Chondrocyte (in vitro differentiated cells): ENCODE measurements at places on chromosomes 4 and X.

GRCh38 chr4:108155373-108155772, 13.4 kb downstream of the LEF1 start:
- DNase-seq: no peak

DNA sequence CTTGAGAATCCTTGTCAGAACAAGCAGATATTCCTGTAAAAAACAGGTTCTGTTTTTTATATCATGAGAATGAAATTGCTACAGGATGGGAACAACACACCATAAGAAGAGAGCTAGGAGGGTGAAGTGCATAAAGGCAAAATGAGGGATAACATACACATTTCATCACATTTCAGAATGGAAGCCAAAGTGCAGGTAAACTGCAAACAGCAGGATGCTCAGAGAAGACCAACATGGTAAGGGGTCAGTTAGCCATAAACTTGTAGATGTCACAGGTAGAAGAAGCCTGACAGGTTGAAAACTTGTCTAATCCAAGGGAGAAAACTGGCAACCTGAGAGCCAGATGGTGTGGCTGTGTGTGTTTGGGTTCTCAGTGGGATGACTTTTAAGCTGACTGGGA, 88.9 kb upstream of the FAT1 start:
- DNase-seq: no peak

DNA sequence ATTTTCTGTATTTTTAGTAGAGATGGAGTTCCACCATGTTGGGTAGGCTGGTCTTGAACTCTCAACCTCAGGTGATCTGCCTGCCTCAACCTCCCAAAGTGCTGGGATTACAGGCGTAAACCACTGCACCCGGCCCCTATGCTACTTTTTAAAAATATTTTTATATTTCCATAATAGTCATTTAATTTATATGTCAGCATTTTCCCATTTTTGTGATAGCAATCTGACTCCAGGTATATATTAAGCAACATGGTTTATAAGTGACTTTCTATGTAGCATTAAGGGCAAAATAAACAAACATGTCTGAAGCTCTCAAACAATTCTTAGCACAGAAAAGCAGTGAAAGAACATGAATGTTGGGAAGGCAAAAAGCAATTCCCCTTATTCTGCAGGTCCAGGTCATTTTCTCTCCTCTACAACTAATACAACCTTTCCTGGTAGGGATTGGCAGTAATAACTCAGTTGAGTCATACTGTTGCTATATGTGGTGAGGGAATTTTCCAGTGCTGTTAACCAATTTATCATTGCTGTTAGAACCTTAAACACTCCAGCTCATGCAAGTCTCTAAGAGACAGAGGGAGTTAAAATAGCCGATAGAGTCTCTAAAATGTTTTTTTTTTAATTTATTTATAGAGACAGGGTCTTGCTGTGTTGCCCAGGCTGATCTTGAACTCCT, 24.0 kb downstream of the SMIM14 start:
- DNase-seq: no peak

DNA sequence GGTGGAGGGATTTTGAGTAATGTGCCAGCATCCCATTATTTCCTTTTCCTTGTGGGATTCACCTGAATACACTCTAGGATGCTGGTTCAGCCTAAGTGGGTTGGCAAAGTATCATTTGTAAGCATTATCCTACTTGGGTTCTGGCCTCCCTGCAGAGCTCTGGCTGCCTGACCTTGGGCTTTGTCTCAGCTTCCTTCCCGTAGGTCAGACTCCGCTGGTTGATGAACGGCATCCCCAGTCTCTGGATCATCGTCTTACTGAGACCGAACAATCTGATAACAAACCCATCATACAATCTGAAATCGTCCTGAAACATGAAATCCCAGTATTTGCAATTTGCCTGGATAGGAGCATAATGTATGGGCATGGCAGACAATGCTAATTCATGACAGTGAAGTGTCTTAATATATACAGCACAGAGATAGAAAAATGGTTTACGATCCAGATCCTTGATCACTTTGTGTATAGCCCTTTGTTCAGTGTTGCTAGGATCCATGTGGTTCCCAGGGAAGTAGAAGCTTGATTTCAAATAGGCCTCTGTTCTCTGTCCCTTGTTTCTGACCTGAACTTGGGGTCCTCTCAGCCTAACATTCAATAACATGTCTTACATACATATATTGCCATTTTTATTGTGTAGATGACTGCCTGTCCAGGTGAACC, 5.5 kb downstream of the MID2 start:
- DNase-seq: no peak

- no peak for DNase-seq
Measured at GRCh38 chr4:157964463-157964862, 208.4 kb downstream of the GASK1B start.

- no peak for DNase-seq
Measured at GRCh38 chr4:188300385-188300784, 161.1 kb downstream of the TRIML1 start.

GRCh38 chr4:56251556-56251955, 135.7 kb downstream of the AASDH start:
- DNase-seq: no peak

GRCh38 chrX:16239211-16239610, 71.9 kb downstream of the MAGEB17 start:
- DNase-seq: no peak

GRCh38 chr4:52371841-52372240, 287.3 kb downstream of the USP46 start:
- DNase-seq: no peak

- no peak for DNase-seq
Measured at GRCh38 chrX:71547339-71547738, 14.4 kb downstream of the OGT start.

DNA sequence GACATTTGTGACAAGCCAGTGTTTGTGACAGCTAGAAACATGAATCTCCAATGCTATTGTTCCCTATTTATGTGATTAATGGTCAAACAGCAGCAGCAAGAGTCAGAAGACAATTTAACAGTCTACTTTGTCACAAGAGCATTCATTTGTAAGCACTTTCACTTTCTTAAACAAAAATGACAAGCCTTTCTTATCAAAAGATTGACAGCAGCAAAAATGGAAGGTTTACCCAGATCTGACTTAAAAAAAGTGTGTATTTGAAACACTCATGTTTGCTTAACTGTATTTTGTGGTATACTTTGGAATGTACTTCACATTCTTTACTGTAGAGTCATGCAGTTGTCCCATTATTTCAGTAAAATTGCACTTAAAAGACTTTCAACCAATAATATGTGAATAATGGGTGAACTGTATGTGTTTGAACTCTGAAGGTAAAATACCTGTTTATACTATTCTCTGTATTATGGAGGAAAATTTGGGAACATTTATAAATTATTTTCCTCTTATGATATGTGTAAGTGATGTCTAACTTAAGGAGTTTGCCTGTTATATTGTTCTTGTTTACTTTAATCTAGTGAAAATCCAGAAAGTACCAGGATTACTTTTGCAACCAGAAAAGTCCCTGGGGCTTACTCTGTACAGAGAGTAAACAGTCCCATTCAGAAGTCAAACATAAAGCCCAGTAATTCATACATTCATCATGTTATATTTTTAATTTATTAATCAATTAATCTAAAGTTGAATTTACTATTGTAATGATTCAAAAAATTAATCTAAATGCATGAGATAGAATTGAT, 314.9 kb upstream of the TRAM1L1 start:
- DNase-seq: no peak

DNA sequence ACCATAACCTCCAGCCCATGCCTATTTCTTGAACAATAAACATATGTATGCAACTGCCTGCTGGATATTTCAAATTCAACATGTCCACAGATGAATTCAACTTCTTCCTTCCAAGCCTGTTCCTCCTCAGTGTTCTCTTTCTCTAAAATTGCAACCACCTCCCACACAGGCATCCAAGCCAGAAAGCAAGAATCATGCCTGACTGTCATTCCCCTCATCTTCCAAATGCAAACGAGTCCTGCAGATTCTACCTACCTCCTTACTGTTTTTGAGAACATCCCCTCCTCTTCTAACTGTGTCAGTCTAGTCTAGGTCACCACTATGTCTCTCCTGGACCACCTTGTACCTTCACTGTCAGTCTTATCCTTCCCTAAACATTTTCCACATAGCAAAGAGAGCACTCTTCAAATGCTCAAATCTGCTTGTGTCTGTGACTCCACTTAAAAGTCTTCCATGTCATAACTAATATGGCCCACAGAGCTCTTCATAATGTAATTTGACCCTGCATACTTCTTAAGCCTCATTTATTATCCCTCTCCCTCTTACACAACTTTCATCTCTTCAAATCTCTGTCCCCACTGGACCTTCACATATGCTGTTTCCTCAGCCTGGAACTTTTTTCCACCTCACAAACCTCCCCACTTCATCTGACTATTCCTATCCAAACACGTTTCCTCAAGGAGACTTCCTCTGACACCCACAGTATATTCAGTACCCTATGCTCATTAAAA, 25.7 kb downstream of the MAPK10 start:
- DNase-seq: no peak

- DNase-seq: no peak
Measured at GRCh38 chr4:19735012-19735411, 516.7 kb upstream of the SLIT2 start.

DNA sequence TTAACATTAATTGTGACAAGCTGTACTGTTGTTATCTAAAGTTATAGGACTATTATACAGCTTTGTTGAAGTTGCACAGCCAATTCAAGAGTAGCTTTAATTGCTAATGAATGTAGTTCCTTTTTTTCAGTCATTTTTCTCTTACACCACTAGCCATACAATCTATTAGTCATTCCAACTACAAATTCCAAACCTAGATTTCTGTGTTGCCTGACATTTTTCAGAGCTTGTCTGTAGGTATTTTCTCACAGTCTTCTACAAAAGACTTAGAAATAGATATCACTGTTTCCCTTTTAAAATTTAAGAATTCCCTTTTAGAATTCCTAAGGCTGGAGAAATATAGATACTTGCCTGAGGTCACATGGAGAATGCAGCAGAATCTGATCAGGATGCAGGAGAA, 307.0 kb upstream of the HS3ST1 start:
- DNase-seq: no peak

DNA sequence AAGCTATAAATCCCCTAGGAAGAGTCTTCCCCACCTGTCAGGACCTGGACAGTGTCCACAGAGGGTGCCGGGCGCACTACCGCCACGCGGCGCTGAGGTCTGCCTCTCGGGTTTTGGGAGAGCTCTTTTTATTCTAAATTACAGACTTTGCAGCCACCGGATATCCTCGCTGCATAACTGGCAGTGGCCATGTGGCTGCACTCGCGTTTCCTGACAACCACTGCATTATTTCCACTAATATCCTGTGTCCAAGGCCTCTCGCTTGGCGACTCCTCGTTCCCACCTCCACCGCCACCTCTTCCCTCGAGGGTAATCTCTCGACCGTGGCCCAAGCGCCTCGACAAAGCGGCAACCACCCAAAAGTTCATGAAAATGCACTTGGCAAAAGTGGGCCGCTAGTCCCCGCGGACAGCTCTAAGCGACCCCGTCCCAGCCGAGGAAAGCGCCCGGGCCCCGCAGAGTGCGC, 512 bp upstream of the TMEM131L start:
- DNase-seq: no peak

GRCh38 chr4:70627620-70628019, 924 bp upstream of the ENAM start:
- DNase-seq: no peak

DNA sequence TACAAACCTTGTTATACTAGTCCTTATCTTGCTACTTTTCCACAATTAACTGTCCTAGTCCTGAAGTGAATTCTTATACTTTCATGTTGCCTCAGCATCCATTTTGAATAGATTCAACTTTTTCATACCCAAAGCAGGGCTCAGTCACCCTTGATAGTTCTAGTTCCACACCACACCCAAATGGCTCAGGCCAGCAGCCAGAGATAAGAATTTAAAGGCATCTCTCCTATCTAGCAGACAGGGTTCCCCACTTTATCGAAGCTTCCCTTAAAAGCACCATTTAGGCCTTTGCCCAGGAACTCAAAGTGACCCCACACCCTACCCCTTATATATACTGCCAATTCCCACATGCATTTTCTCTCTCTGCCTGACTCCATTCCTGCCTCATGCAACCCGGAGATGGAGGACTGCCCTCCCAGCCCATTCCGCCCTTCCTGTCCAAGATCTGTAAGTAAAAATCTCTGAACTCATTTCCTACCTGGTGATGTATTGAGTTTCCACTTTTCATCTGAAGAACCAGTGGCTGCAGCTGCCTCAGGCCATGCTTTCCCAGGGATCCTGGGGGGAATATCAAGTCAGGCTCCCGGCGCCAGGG, 63.7 kb upstream of the TXK start:
- no peak for DNase-seq

DNA sequence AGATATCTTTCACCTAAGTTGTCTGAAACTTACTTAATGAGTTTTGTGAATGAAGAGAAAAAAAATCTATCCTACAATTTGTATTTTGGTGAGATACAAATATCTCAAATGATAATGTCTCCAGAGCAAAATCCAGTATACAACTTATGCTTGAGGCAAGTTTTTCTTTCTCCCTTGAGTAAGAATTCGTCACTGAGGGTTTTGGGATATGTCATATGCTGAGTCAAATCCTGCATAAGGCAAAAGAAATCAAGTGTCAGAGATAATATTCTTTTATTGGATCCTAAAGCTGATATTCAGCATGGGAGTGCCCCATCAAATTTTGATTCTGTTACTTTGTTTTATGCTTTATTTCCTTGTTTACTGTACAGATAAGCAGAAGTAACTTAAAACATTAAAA, 1308.6 kb downstream of the ARAP2 start:
- DNase-seq: no peak

DNA sequence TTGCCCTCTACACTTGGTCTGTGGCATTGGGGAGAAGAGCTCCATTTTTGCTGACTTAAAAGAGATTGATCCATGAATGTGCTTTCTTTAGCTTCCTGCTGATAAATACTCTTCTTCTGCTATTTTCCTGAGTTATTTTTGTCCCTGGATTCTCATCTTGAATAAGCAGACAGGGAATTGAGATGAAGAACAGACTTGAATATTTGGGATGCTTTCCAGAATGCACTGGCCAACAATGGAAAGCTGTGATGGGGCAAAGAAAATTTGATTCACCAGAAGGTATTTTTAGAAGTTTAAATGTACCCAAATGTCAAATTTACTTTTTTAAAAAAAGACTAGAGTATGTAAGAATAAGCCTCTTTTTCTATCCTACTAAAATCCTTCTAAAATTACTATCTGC, 309.9 kb upstream of the PPP1R2C start:
- no peak for DNase-seq

DNA sequence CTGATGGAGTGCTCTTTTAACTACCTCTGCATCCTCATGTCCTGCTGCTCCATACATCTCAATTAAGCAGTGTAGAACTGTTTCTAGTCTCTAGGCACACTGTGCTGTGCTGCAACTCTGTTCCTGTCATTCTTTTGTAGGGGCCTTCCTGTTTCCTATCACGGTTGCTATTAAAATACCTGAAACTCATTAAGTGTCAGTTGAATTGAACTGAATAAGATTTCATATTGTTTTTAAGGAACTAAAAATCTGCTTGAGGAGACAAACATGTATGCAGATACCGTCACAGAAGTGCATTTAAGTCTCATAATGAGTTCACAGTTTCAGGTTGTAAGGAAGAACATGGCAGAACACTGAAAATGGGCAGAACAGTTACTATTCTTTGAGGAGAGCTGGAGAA, 170.1 kb downstream of the LARP7 start:
- DNase-seq: no peak

GRCh38 chrX:130606425-130606824, 204.6 kb downstream of the RBMX2 start:
- DNase-seq: no peak
